Activated gamma-delta T cell treated with anti-CD3 and anti-CD28 coated beads, Interleukin-2, amount 50 U/mL, for 16 hours (primary cell): ENCODE measurements at places on chromosomes 13 and 19.

GRCh38 chr19:525029-525428, 6.5 kb upstream of the CDC34 start:
- DNase-seq, result no peak

- DNase-seq, result no peak
Measured at GRCh38 chr13:39405107-39405506, 197.9 kb downstream of the LHFPL6 start.

DNA sequence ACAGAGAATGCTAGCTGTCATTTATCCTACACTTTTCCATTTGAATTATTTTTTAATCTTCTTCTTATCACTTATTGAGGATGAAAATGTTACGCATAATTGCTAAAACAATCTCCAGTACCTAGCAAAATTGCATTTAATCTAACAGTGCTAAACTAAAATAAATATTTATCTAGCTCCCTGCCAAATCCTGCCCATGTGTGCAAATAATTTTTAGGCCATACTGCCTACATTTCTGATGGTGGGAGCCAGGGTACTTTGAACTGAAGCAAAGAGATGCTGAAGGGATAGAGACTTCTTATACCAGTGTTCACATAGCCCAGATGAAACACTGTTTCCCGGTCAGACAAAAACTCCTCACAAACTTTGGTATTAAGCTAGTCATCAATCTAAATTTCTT, 1268.7 kb upstream of the PCDH20 start:
- no peak for DNase-seq

GRCh38 chr19:38078302-38078930, 145.6 kb downstream of the DPF1 start:
- no peak for DNase-seq

DNA sequence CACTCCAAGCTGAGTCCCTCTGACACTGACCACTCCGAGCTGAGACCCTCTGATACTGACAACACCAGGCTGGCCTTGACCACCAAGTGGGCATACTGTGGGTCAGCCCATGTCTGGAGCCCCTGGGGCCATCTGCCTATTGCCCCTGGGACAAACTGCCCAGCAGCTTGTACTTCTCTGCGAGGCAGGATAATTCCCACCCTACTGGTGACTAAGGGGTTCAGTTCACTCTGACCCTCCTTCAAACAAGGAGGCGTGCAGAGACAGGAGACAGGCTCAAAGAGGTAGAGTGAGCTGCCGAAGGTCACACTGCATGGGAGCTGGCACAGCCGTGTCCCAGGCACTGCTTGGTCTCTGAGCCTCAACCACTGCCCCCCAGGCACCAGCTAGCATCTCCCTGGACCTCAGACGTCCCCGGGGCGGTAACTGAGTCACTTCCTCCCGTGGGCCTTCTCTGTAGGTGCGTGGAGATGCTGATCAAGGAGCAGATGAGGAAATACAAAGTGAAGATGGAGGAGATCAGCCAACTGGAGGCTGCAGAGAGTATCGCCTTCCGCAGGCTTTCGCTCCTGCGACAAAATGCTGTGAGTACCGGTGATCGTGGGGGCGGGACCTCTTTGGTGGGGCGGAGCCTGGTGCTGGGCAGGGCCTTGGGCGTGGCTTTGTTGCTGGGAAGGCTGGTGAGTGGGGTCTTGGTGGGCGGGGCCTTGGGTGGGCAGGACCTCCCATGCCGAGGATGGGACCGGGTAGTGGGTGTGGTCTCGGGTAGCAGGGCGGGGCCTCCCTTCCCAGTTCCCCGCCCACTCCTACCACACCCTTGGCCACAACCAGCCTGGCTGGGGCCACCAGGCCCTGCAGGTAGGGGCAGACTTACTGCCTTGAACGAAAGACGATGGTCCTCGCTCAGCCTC, 5.8 kb upstream of the USE1 start:
- DNase-seq, result no peak

- no peak for DNase-seq
Measured at GRCh38 chr13:50990065-50990817, 80.7 kb downstream of the RNASEH2B start.

- DNase-seq, result no peak
Measured at GRCh38 chr19:8208119-8208921, 850 bp upstream of the CERS4 start.

DNA sequence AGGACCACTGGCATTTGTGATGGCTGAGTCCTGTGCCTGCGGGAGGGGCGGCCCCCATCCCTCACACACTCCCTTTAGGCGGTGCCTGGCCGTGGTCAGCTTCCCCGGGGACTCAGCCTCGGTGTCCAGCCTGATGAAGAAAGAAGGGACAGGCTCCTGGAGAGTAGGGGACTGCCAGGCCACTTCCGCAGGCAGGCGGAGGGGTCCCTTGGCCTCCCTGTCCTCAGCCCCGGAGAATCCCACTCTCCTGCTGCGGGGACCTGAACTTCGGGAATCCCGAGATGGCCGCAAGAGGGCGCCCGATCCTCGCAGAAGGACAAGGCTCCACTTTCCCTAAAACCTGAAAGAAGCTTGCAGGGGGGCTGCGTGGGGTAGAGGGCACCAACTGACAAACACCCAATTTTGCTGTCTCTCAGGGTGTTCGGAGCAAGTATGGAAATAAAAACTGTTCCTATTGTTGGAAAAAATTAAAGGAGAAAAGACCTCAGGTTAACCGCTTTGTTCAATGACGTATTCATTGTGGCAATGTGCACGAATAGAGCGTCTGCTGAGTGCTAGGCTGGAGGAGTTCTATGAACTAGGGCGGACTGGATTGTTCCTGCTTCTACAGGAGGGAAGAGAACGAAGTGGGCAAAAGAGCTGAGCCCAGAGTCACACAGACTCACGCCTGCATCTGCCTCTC, 297.3 kb downstream of the ZNF536 start:
- no peak for DNase-seq
